Ovary (tissue), 10 donors: ENCODE measurements at places on chromosomes 5 and 9. TPM values are rescaled to one million over a fixed set of nuclear protein-coding genes. Genes with fewer than 3 reads are reported as not detected.

DNA sequence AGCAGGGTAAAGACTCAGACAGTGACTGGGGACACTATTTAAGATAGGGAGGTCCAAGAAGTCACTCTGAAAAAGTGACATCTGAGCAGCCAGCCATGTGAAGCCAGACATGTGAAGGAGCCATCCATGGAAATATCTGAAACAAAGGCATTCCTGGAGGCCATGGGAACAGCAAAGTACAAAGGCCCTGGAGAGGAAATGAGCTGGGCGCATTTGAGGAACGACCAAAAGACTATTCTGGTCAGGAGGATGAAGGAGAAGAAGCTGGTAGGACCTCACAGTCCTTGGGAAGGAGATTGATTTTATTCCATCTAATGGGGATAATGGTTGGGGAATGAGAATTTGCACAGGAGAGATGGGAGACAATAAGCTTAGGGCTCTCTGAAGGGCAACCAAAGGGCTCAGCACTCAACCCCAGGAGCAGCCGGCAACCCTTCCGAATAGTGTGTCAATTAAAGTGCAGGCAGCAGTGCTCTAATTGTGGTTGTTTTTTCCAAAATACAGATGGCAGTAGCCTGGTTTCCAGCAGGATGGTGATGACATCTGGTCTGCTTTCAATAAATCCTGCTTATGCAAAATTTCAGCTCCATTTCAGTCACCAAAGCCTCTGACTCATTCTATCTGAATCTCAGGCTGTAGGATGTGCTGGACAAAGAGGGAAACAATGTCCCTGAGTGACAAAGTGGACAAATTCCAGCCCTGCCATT is 26.7 kb downstream of the FOXI1 start:
- no peaks in the 10 kb centered on the region for H3K36me3 ChIP-seq
- no peak overlapping the region for H3K4me3 ChIP-seq
- H3K27me3 ChIP-seq, result no peaks in the 10 kb centered on the region
- no peaks in the 10 kb centered on the region for H3K4me1 ChIP-seq
- no peak for DNase-seq

DNA sequence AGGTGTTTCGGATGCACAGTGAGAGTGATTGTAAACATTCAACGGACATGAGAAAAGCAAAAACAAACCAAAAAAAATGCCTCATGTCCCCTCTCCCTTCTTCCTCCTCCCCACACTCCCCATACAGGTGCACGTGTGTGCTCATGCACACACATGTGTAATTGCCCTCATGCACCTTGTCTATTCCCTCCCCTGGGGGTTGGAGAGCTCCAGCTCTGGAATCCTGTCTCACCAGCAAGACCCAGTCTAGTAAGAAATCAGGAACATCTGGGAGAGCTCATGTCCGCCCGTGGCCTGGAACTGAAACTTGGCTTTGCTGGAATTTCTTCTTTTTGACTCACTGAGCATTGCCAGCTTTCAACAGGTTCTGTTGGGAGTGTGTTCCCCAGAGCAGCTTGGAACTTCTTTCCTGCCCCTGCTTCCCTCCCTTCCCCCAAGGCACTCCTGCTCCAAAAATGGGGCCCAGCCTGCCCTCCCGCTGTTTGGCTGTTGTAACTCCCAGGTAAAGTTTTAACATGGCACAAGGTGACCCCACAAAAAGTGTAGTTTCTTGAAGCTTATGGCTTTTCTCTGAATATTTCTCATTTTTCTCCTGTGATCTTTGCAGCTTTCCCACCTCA is 190.1 kb downstream of the NR3C1 start:
- H3K27me3 ChIP-seq, result no peaks in the 10 kb centered on the region
- no peak overlapping the region for H3K4me3 ChIP-seq
- DNase-seq, result no peak
- H3K4me1 ChIP-seq, result no peaks in the 10 kb centered on the region

GRCh38 chr5:42948961-42949347 is 91.2 kb downstream of the ANXA2R start:
- H3K4me3 ChIP-seq, result no peak overlapping the region
- no peak overlapping the region for H3K27ac ChIP-seq
- H3K36me3 ChIP-seq, result no peaks in the 10 kb centered on the region
- H3K4me1 ChIP-seq, result no peaks in the 10 kb centered on the region
- no peaks in the 10 kb centered on the region for H3K27me3 ChIP-seq

- no peaks in the 10 kb centered on the region for H3K27me3 ChIP-seq
- no peaks in the 10 kb centered on the region for H3K36me3 ChIP-seq
- no peaks in the 10 kb centered on the region for H3K4me1 ChIP-seq
- no peak for DNase-seq
- no peak overlapping the region for H3K4me3 ChIP-seq
Observed at GRCh38 chr5:105821800-105822199, 1848.9 kb downstream of the EFNA5 start.

- no peaks in the 10 kb centered on the region for H3K4me1 ChIP-seq
- no peak for DNase-seq
- H3K4me3 ChIP-seq, result no peak overlapping the region
- no peak overlapping the region for H3K27ac ChIP-seq
- no peaks in the 10 kb centered on the region for H3K27me3 ChIP-seq
- no peaks in the 10 kb centered on the region for H3K36me3 ChIP-seq
Observed at GRCh38 chr9:75983319-75984045, 93.0 kb downstream of the PCSK5 start.

DNA sequence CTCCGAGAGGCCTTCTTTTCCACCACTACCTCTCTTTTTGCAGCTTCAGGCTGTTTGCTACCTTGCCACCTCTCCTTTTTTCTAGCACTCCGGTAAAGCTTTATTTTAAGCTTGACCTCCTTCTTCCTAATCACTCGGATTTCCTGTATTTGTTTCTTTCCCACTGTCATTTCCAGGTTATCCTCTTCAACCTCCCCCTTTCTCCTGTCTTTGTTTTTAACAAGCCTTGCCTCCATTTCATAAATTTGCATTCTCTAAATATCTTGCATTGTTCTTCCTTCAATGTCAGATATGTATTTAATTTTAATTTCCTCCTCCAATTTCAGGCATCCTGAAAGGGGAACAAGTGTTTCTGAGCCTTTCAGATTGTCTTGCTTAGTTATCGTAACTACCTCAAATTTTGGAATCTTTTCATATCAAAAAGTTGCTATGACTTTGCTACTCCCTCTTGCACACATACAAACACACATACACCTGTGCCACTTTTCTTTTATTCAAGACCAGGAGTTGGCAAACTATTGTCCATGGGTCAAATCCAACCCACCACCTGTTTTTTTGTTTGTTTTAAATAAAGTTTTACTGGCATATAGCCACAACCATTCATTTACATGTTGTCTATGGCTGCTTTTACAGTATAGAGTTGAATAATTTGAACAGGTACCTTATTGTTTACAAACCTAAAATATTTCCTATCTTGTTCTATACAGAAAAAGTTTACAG is 22.7 kb downstream of the DPYSL3 start:
- no peak overlapping the region for H3K27ac ChIP-seq
- H3K4me3 ChIP-seq, result no peak overlapping the region
- H3K36me3 ChIP-seq, result no peaks in the 10 kb centered on the region
- H3K4me1 ChIP-seq, result peaks cover 9% of the 10 kb centered on the region
- DNase-seq, result no peak
- H3K27me3 ChIP-seq, result no peaks in the 10 kb centered on the region

- no peaks in the 10 kb centered on the region for H3K27me3 ChIP-seq
- H3K36me3 ChIP-seq, result no peaks in the 10 kb centered on the region
- no peak overlapping the region for H3K27ac ChIP-seq
- no peak for DNase-seq
- H3K4me3 ChIP-seq, result peak overlapping the region; percentile 43
Observed at GRCh38 chr5:146877178-146877681, 1.3 kb downstream of the PPP2R2B start.

DNA sequence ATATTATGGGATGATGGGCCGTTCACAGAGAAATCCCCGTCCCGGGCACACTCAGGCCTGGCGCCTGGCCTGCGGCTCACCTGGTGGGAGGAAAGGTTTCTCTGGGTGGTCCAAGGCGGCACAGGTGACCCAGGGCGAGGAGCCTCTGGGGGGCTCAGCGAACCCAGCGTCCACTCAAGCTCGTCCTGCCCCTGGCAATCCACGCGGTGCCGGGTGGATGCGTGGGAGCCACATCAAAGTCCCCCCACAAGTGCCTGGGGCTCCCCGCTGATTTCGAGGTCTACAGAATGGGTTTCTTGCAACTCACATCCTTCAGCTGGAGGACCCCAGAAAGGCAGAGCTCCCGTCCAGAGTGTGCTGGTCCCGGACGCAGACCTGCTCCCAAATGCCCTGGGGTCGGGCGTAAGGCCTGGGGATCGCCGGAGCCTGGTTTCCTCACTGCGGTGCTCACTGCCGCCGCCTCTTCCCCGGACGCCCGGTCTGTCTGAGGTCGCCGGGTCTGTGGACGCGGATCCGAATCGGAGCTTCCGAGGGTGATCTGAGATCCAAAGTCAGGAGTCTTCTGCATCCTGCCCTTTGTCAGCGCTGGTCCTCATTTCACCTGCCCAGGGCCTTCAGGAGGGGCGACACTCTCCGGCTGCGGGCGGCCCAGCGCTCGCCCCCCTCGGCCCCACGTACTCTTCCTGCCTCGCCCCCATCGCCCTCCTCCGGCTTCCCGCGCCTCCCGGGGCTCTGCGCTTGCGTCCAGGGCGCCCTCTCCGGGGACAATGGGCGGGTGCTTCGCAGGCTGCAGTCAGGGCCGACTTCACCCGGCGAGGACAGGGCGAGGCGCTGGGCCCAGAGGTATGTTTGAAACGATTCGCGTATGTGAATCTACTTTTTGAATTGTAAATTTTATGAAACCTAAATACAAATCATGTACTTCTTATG is 20.0 kb upstream of the RUFY1 start:
- H3K4me1 ChIP-seq, result peaks cover 3% of the 10 kb centered on the region
- DNase-seq, result peak; percentile 66
- peak overlapping the region; percentile 32 for H3K4me3 ChIP-seq
- no peaks in the 10 kb centered on the region for H3K27me3 ChIP-seq
- H3K27ac ChIP-seq, result no peak overlapping the region
- H3K36me3 ChIP-seq, result no peaks in the 10 kb centered on the region

- H3K4me3 ChIP-seq, result no peak overlapping the region
- no peaks in the 10 kb centered on the region for H3K4me1 ChIP-seq
- no peaks in the 10 kb centered on the region for H3K36me3 ChIP-seq
- no peaks in the 10 kb centered on the region for H3K27me3 ChIP-seq
Observed at GRCh38 chr5:147956842-147957223, 50.5 kb upstream of the C5orf46 start.

DNA sequence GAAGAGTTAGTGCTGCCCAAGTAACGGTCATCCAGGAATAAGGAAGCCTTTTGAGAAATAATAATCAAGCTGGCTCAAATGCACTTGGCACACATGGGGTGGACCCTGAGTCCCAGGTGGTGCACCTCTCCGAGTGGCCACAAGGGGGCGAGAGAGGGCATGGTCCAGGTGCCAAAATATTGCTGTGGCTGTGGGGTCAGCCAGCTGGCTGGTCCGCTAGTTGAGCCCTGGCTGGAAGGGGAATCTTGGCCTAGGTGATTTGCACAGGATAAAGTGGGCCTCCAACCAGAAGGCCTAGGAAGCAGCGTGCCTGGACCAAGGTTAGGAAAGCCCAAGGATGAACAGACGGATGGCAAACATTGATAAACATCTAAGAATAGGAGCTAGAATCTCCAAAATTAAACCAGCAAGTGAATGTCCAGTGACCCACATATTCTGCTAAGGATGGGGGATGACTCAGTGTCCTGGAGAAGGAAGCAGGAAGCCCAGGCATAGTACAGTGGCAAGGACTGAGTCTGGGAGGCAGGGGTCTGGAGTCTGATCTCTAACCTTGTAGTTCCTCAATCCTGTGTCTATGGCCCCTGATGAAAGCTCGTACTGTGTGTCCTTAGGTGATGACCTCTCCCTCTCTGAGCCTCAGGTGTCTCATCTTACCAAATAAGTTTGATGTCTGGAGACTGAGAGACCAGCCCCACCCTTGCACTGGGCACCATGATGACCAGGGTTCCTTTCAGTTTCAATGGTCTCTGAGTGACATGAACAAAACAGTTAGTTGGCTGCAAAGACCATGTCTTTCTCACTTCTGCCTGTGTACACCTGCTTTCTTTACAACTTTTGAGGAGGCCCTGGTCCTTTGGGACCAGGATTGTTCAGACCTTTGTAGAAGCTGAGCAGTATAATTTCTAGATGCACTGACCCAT is 19.2 kb upstream of the SHB start:
- H3K4me3 ChIP-seq, result no peak overlapping the region
- no peaks in the 10 kb centered on the region for H3K36me3 ChIP-seq
- H3K27ac ChIP-seq, result no peak overlapping the region
- no peaks in the 10 kb centered on the region for H3K4me1 ChIP-seq
- DNase-seq, result peak; percentile 67

DNA sequence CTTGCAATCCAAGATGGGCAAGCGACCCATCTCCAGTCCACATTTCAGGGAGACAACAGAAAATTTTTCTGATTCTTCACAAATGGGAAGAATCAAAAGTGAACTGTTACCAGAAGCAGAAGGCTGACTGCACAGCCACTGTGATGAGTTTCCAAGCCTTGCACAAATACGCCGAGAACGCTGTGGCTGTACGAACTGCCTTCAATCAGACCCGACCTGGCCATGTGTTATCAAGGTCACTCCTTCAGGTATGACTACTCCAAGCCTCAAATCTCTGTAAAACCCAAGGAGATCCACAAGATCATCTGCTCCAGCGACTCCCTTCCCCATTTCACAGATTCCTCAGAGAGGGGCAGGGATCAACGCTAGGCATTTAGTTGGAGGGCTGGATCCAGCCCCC is 26.9 kb downstream of the RAPGEF1 start:
- no peak for DNase-seq
- no peak overlapping the region for H3K4me3 ChIP-seq
- no peaks in the 10 kb centered on the region for H3K27me3 ChIP-seq

DNA sequence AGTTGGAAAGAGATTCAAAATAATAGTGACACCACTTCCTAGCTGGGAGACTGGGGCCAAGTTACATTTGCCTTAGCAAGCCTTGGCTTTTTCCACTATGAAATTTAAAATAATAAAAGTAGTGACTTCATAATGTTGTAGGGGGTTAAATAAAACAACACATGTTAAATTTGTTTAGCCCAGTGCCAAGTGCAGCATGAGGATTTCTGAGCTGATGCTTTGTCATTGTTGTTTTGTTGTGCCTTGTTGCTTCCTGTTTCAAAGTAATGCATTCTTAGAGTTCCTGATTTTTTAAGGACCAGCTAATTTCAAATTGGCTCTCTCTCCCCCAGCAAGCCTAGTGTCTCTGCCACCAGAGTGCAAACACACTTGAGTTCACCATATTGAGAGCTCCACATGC is 270.7 kb upstream of the PAPPA start:
- H3K4me1 ChIP-seq, result no peaks in the 10 kb centered on the region
- H3K36me3 ChIP-seq, result no peaks in the 10 kb centered on the region
- no peaks in the 10 kb centered on the region for H3K27me3 ChIP-seq
- no peak overlapping the region for H3K27ac ChIP-seq
- no peak overlapping the region for H3K4me3 ChIP-seq

GRCh38 chr5:128491291-128491690 is 46.8 kb downstream of the FBN2 start:
- H3K36me3 ChIP-seq, result no peaks in the 10 kb centered on the region
- no peak for DNase-seq
- H3K4me3 ChIP-seq, result no peak overlapping the region

CCNO gene
- 1.1 TPM for polyA plus RNA-seq

FRMD3 gene
- 4.2 TPM for polyA plus RNA-seq

FAM221B gene
- not detected for polyA plus RNA-seq

CORO2A gene
- polyA plus RNA-seq, result 0.33 TPM

PCDHGA10 gene
- 3.9 TPM for polyA plus RNA-seq

ROPN1L gene
- polyA plus RNA-seq, result not detected

PDGFRB gene
- 111 TPM for polyA plus RNA-seq
